ENCODE measurements at places on chromosomes 7 and 10.
A peak's percentile ranks its signal among the peaks of the same experiment; 100 is the strongest.

- DNase-seq = peak; percentile 54
Observed at GRCh38 chr10:63265222-63265617, 132.1 kb downstream of the NRBF2 start.

DNA sequence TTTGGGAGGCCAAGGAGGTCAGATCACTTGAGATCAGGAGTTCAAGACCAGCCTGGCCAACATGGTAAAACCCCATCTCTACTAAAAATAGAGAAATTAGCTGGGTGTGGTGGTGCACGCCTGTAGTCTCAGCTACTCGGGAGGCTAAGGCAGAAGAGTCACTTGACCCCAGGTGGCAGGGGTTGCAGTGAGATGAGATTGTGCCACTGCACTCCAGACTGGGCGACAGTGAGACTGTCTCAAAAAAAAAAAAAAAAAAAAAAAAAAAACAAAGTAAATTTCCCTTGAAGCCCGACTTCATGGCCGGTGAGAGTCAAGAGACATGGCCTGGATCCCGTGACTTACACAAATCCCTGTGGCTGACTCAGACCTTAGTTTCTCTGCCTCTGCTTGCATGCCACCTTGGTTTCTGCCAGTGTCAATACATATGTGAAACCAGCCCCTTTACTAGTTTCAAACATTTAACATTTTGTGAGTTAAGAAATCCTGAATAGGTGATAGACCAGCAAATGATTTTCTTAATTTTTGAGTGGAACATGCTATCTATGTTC lies 62.8 kb downstream of the ZEB1 start:
- no peak for DNase-seq

- DNase-seq = no peak
Observed at GRCh38 chr10:44427479-44427878, 42.6 kb upstream of the CXCL12 start.

- DNase-seq = no peak
Observed at GRCh38 chr7:64618785-64619456, 47.0 kb upstream of the ZNF107 start.

DNA sequence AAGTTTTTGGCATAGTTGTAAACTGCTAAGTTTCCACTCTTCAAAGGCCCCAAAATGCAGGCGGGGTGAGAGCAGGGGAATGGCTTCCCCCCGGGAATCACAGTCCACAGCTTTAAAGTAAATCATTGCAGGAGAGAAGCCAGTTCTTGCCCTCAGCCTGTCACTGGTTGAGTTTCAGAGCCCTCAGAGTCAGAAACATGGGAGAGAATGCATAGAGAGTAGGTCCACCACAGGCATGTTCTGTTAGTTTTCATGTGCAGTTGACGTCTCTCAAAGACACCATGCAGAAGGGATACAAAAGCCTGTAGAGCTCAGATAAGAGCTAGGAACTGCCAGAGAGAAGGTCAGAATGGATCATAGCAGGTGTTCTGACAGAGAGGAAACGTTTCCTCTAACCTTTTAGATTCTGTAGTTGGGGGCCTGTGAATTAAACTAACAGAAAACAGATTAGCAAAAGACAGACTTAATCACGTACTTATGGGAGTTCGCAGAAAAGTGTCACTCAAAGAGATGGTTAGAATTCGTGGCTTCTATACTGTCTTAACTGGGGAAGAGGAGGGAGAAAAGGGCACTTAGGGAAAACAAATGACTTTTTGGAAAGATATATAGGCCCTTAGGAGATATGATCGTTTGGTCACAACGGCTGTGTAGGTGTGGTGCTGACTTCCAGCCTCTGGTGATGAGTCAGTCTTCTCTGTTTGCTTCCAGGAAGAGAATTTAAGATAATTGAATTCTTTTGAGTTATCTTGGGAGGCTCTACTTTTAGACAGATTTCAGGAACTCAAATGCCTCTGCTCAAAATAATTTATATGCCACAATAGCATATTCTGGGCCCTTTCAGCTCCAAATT lies 48.0 kb upstream of the MSRB2 start:
- DNase-seq = no peak

- DNase-seq = no peak
Observed at GRCh38 chr10:130074639-130075038, 36.0 kb downstream of the C10orf143 start.

DNA sequence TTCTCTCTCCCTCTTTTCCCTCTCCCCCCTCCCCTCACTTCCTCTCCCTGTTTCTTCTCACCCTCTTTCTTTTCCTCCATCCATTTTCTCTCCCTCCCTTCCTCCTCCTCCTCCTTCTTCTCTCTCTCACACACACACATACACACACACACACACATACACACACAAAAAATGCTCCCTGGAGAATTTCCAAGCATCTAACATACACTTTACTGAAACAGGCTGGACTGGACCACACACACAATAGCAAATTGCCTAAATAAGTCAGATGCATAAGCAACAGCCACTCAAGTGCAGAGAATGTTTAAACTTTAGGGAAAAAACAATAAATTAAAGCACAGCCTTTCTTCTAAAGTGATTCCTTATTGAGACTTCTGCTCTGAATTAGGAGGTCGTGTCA lies 267.7 kb downstream of the FGFR2 start:
- peak; percentile 6 for DNase-seq

GRCh38 chr7:101496017-101496416 lies 133.1 kb downstream of the MYL10 start:
- no peak for DNase-seq

- no peak for DNase-seq
Observed at GRCh38 chr10:14838582-14839304, 637 bp downstream of the HSPA14 start.

DNA sequence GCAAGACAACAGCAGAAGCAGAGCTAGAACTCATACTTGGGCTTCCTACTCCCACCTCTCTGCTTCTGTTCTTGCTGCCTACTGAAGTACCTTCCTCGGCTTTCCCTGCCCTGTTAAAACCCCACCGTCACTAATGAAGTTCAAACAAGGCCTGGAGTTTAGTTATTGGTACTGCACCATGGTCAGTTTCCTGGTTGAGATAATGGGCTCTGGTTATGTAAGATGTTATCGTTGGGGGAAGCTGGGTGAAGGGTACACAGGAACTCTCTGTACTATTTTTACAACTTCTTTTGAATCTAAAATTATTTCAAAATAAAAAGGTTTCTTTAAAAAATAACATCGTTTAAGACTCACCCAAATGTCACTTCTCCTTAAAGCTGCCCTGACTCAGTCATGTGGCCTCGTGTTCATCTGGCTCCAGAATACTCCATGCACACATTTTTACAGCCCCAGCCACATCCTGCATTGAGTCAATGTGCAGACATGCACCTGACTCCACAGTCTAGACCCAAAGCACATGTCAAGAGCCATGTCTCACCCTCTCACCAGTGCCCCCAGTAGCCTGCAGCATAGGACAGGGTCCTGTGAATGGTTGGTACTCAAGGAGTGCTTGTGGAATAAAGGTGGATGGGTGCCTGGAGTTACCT lies 36.9 kb upstream of the AQP1 start:
- no peak for DNase-seq

DNA sequence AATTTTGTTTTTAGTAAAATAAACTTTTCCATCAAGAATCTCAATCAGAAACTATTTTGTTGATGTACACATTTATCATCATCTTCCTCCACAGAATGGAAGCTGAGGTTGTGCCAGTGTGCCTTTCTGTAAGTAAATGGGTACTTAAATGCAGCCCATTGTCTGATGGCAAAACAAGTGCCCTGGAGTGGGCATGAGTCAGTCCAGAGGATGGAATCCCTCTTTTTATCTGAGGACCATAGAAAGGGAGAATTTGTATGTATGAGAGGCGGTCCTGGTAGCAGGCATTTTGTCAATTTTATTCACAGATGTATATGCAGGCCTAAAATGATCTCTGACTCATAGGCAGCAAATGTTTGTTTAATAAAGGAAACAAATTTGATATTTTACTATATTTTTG lies 102.1 kb upstream of the MAGI2 start:
- no peak for DNase-seq

DNA sequence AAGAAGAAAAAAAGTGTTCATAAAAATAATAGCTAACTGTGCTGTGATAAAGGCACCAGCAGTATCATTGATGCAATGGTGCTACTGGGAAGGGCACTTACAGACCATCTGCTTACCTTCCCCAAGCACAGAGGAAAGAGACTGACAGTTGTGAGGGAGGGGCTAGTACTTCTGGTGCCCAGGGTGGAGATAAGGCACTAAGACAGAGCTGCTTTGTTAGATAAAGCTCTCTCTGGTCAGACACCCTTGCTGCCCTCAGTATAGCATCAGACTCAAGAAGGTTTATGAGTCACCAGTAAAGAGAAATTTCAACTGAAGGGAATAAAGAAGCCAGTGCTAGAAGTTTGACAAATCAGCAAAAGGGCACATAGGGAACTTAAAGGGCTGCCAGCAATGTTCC lies 325.6 kb downstream of the HPSE2 start:
- no peak for DNase-seq

- DNase-seq = no peak
Observed at GRCh38 chr7:115869190-115869589, 161.4 kb downstream of the TFEC start.

DNA sequence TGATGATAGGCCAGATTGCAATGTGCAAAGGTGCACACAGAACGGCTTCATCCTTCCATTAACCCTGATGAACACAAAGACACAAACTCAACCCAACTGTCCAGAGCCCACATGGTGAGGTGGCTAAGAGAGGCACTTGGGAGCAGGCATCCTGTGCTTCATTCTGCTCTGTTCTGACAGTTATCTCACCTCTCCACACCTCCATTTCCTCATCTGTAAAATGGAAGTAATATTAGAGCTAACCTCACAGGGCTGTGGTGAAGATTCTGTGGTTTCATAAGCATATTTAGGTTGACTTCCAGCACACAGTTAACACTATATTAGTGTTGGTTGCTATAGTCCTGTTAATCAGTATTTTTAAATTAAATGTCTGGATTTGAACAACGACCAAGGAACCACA lies 126.3 kb downstream of the TAX1BP1 start:
- no peak for DNase-seq

DNA sequence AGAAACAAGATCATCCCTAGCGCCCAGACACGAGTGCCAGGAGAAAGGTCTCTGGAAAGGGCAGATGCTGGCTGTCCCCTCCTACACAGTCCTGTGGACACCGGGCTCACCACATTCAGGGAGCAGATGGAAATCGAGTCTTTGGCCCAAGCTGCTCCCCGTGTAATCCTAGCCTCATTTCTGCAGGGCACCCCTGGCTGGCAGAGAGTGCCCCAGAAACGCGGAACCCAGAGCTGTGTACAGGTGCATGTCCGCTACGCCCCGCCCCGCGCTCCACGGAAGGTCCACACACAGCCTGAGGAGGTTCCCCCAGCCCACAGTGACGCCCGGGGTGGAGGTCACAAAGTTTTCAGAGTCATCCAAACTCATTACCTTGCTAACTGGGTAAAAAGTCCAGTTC lies 202.8 kb downstream of the MAD1L1 start:
- DNase-seq = no peak

DNA sequence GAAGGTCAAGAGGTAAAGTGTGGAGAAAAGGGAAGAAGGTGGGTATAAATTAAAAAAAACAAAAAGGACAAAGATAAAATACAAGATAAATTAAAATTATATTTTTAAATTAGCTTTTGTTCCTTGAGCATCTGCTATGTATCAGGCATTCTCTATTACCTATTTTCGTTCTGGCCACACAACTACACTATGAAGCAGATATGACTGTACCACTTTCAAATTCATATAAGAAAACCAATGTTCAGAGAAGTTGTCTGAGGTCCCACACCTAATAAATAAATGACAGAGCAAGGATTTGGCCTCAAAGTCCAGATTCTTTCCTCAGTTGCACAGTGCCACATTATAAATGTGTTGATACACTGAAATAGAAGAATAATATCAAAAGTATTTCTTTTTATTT lies 103.8 kb upstream of the PCDH15 start:
- DNase-seq = no peak

- no peak for DNase-seq
Observed at GRCh38 chr7:101918426-101918825, 101.0 kb downstream of the CUX1 start.

DNA sequence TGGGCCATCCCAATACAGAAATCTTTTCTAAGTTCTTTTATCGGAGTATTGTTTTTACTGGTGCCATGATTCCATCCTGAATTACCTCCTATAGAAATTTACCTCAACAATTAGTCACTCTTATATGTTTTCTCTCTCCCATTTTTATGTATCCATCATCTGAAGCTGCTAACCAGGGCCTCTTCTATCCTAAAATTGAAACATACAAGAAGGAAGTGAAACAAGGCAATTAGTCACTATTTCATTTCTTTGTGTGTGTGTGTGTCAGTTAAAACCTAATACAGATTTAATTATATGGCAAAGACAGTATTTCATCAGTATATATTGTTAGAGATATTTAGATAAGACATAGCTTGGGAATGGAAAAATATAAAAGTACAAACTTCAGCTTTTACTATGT lies 148.4 kb upstream of the AHR start:
- no peak for DNase-seq

DNA sequence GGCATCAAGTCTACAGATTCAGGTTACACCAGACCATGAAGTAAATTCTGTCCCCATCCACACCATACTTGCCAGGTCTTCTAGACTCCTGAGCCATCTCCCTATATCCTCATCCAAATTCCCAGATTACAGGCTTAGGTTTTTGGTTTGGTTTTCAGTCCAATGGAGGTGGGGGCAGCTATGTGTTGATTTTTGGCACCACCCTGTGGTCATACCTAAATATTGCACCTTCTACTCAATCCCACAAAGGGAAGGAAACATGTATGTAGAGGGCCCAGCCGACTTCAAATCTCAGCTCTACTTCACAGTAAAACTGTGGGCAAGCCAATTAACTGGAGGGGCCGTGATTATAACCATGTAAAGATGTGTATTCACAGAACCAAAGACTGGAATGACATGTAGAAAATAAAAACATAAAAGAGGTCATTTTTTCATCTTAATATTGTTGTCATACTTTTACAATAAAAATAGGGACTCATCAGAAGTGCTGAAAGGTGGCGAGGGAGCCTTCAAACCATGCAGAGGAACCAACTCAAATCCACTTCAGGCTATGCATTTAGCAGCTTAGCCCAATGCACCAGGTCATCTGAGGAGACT lies 19.8 kb downstream of the ERCC6 start:
- peak; percentile 64 for DNase-seq

- DNase-seq = no peak
Observed at GRCh38 chr10:97274828-97275227, 17.6 kb downstream of the ARHGAP19 start.

DNA sequence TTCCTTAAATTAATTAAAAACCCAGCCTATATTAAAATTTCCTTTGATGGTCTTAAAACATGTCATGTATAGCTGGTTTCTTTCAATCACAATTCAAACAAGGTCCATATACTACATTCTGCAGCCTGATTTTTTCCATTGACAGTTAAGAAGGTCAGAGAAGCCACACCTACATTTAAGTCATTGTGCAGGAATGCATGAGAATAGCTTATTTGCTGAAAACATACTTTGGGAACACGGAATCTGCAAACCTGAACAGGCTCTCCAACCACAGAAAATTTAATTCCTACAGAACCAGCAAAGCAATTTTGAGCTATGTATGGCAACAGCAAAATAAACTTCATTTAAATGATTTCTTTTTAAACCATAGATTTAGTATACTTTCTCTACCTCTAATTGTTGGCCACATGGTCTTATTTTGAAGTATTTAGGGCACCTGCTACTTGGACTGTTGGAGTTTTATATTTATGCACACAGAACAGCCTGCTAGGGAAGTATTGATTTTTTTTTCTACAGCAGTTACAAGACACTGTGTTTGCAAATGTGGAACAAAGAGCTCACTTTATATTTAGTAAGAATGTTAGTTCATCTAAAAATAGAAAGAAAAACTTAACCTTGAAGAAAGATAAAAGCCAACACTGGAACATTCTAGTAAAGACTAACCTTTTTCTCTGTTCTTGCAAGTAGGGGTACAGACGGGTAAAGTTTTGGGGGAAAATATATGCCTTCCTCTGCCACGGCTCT lies 240.9 kb upstream of the IMMP2L start:
- no peak for DNase-seq

Measured in T47D (cell line).